Testis (tissue), 5 donors: ENCODE measurements at places on chromosomes 16 and 17. TPM values are rescaled to one million over a fixed set of nuclear protein-coding genes. Genes with fewer than 3 reads are reported as not detected.

DNA sequence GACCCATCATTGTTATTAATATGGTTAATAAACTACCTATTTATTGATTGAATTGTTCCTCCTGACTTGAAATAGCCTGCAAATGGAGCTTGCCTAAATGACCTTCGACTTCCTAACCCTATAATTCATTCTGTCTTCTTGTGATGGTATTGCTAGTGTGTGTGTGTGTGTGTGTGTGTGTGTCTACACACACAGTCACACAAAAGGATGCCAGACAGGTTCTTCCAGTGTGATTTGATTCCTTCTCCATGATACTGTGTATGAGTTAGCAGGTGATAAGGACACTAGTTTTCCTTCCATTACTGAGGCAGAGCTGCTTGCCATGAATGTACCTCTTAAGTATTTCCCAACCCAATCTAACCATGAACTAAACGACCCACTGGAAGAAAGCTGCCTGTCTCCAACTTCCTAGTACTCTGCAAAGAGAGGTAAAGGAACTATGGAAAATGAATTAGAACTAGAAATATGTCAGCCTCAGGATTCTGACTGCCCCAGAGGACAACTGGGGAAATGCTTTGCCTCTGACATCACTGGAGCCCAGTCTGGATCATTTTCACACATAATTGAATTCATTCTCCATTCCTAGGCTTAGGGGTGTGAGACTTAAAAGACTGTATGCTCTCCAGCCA lies 3.5 kb upstream of the CDC6 start:
- no peak for DNase-seq

DNA sequence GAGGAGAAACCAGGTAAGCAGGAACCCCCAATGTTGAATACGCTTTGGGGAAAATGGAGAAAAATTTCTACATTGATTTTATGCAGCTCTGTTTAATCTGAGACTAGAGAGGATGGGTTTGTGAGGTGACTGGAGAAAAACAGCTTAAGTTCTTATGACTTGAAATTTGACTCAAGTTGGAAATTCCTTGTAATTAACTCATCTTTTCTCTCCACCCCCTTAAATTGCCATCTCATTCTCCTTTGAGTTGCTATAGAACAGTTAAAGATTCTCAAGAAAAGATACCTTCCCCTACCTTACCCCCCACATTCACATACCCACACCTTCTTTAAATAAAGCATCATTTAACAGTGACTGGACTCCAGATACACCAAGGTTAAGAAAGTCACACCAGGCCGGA lies 24.2 kb downstream of the ZNRF1 start:
- DNase-seq, result no peak

- DNase-seq, result no peak
Observed at GRCh38 chr17:3904501-3904900, 11.6 kb upstream of the CAMKK1 start.

DNA sequence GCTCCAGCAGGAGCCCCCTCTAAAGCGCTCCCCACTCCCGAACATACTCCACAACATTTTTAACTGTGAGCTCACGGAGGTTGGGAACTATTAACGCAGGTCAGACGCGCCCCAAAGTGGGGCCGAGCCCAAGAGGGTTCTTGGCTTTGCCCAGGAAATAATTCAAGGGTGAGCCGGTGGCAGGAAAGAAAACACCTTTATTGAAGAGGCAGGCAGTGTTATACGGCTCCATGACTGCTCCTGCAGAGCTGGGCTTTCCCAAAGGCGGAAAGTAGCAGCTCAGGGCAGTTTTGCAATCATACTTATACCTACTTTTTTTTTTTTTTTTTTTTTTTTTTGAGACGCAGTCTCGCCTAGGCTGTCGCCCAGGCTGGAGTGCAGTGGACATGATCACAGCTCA lies 6.2 kb downstream of the ADCY9 start:
- DNase-seq, result no peak

DNA sequence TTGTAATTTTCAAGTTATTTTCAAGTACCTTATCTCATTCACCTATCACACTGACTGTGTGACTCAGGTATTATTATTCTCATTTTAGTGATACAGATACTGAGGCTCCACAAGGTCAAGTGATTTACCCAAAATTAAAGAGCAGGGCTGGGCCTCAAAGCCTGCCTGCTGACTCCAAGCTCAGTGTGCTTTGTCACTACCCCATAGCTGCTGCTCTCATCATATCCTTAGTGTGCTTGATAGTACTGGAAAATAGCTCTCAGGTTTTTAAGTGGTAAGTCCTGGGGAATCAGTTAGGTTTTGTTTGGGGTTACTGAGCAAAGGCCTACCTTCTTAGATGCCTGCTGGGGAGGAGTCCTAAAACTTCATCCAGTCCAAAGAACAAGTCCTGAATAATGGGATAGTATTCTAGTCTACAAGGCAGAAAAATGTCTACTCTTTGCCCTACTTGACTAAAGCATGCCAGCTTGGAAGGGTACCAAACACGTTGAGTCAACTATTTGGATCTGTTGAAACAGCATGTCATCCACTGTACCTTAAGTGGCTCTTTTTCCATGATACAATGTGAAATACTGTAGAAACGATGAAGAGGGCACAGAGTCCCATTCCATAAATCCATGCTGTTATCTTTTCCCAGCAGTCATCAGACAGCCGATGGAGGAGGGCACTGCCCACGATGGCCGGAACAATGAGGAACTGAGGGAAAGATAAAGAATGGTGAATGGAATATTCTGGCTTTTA lies 10.7 kb downstream of the MMD start:
- no peak for DNase-seq

GRCh38 chr16:89602273-89602951 lies 11.0 kb upstream of the DPEP1 start:
- DNase-seq, result peak; percentile 51

DNA sequence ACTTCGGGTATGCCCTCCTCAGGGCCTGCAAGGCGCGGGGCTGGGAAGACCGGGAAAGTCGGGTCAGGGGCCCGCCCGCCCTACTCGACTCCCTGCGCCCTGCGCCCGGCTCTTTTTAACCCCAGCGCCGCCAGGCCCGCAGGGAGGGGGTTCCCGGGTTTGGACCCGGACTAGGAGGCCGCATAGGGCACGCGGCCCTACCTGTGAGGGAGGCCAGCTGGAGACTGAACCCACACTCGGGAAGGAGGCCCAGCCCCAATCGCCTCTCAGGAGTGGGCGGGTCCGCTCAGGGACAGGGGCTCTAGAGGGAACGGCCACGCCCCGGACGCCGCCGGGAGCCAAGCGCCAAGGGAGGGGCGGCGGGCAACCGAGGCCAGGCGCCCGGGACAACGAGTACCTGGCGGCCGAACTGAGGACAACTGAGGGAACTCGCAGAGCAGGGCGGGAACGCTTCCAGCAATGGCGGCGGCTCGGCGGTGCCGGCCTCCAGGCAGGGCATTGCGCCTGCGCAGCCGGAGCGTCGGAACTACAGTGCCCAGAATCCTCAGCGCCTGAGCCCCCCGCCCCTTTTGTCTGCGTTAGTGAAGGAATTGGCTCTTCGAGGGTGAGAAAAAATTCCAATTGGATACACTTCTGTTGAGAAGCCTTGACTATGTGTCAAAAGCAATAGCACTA lies at the start of gene ZNF624:
Gene ZNF624, minus strand, starts transcription at position 484 of the 675 bp plus-strand sequence.
- DNase-seq, result peak; percentile 95

GRCh38 chr16:80718480-80719220 lies 85.7 kb downstream of the CDYL2 start:
- DNase-seq, result peak; percentile 30

DNA sequence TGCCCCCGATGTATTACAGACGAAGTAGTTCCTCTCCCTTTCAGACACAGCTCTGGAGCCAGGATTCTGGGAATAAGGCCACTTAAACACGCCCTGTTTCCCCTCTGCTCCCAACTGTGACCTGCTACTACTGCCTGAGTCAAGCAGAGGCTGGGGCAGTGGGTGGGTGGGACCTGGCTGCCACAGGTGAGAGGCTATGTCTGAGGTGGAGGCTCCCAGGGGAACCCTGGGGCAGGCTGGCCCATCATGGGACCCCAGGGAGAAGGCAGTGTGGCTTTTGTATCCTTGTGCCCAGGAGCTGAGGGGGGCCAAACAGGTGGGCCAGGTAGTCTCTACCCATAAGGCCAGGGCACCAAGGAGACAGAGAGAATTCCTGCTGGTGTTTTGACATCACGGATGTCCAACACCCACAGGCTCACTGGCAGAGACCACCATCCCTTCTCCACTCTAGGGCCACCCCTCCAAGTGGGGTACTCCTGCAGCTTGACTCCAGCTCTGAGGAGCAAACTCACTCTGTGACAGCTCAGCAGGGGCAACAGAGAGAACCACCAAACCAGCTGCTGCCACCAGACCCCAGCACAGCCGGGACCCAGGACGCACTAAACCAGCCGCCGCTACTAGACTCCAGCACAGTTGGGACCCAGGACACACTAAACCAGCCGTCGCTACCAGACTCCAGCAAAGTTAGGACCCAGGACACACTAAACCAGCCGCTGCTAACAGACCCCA lies 105.3 kb upstream of the SMURF2 start:
- no peak for DNase-seq

GRCh38 chr17:62704381-62704971 lies 77.0 kb downstream of the MRC2 start:
- DNase-seq, result peak; percentile 62

DNA sequence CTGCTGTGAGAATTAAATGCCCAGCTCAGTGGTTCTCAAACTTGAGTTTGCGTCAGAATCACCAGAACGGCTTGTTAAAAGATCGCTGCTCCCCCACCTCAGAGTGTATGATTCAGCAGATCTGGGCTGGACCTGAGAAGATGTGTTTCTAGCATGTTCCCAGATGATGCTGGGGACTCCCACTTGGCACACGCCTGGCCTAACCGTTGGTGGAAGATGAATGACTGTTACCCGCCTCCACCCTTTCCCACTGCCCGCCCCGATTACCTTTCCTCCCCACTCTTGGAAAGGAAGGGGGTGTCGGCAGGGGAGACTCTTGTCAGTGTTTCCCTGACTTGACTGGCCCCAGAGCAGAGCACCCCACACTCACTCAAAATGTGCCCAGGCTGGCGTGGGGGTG lies 29.3 kb upstream of the ABCC3 start:
- DNase-seq, result no peak

DNA sequence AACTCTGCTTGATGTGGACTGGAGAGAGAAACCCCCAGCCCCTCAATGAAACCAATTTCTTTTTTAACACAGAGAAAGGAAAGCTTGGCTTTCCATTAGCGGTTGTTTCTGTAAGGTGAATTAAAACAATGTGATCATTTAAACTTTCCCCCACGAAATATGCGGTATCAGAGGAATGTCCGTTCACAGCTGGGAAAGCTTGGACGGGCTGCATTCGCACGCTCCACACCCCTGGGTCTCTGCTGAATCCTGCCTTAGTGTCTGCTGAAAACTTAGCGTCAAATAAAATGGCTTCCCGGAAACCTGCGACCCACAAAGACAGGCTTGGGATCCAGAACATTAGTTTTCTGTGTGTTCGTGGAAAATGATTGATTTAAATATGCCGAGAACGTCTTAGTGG lies 71.7 kb downstream of the C16orf95 start:
- no peak for DNase-seq

DNA sequence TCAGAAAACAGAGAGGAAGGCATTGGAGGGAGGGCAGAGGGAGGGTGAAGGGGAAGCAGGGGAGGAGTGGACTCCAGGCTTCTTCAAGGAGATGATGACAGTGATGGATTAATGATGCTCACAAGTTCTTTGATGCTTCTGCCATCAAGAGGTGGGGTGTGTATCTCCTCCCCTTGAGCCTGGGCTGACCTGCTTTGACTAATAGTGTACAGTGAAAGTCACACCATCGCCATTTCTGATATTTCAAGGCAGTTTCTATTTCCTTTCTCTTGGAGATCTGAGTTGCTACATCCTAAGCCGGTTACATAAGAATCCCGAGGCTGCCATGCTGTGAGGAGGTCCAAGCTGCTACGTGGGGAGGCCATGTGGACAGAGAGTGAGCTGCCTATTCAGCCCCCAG lies 312.5 kb downstream of the MAF start:
- no peak for DNase-seq

- DNase-seq, result no peak
Observed at GRCh38 chr17:41814195-41814594, 1.4 kb downstream of the FKBP10 start.

DNA sequence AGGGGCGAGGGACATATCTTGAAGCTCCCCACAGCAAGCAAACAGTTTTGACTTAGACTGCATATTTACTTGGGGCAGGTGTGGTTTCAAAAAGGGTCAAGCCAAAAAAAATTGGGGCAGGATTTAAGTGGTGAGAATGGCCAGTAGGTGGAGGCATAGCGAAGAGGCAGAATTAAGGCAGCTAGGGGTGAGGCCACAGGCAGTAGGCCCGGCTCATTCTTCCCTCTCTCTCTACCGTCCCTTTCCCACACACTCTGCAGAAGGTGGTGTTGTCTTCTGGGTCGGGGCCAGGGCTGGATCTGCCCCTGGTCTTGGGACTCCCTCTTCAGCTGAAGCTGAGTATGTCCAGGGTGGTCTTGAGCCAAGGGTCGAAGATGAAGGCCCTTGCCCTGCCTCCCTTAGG lies 2.6 kb downstream of the SHBG start:
- DNase-seq, result no peak

DNA sequence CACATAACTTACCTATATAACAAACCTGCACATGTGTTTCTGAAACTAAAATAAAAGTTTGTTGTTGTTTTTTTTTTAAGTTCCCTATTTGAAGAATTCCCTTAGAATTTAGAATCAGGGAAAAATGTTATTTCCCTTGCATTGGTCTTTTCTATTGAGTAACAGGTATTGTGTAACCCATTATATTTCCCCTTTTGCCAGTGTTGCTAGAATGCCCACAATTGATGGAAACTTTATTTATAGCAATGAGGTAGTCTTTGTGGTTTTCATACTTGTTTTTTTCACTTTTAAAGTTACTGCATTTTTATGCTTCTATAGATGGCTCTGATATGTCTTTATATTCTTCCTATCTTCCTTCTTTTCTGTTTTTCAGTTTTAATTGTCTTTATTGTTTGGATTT lies 3.9 kb downstream of the NLRP1 start:
- no peak for DNase-seq

- no peak for DNase-seq
Observed at GRCh38 chr16:79066561-79066960, 534.0 kb downstream of the MAF start.

GRCh38 chr17:1941272-1942065 lies 83.7 kb downstream of the RTN4RL1 start:
- DNase-seq, result no peak

DNA sequence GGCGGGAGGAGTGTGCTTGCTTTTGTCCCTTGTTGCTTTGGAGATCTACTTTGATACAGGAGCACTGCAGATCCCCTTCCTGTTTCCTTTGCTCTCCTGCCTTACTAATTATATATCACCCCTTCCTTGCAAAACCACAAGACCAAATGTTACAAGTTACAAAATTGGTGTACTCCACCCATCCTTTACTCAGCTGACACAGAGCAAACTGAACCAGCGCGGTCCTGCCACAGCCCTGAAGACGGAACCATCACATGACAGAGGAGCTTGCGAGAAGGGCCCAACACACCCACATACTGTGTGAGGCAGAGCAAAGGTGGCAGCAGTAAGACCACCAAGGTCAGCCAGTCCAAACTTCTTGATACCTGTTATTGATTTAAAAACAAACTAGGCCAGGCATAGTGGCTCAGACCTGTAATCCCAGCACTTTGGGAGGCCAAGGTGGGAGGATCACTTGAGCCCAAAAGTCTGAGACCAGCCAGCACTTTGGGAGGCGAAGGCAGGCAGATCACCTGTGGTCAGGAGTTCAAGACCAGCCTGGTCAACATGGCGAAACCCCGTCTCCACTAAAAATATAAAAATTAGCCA lies 33.2 kb downstream of the CYTH1 start:
- peak; percentile 61 for DNase-seq

The EIF4A3 gene
- 67.1 TPM for total RNA-seq

The HAS3 gene
- total RNA-seq, result 4.7 TPM

The CCL3 gene
- 0.56 TPM for total RNA-seq

The TMEM231 gene
- total RNA-seq, result 21.2 TPM

The CCL23 gene
- 1.2 TPM for total RNA-seq

The ADAM11 gene
- 7.6 TPM for total RNA-seq

The KCNH6 gene
- 0.79 TPM for total RNA-seq

The ABCA10 gene
- 11.5 TPM for total RNA-seq

The NOTUM gene
- 9.5 TPM for total RNA-seq
